Transverse colon (tissue), 4 donors: ENCODE measurements at places on chromosomes 7 and 10.

GRCh38 chr7:20267482-20267881 lies 50.3 kb upstream of the MACC1 start:
- DNase-seq, result no peak

DNA sequence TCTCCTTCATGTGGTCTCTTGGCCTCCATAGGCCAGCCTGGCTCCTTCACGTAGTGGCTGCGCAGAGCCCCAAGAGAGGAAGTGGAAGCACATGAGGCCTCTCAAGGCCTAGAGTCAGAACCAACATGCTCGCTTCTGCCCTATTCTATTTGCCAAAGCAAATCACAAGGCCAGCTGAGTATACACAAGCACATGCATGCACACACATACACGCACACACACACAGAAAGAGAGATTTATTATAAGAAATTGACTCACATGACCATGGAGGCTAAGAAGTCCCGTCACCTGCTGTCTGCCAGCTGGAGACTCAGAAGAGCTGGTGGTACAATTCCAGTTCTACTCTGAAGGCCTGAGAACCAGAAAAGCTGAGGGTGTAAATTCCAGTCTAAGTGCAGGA lies 64.3 kb upstream of the NRP1 start:
- DNase-seq, result no peak

GRCh38 chr10:8568401-8568800 lies 513.9 kb downstream of the GATA3 start:
- no peak for DNase-seq

DNA sequence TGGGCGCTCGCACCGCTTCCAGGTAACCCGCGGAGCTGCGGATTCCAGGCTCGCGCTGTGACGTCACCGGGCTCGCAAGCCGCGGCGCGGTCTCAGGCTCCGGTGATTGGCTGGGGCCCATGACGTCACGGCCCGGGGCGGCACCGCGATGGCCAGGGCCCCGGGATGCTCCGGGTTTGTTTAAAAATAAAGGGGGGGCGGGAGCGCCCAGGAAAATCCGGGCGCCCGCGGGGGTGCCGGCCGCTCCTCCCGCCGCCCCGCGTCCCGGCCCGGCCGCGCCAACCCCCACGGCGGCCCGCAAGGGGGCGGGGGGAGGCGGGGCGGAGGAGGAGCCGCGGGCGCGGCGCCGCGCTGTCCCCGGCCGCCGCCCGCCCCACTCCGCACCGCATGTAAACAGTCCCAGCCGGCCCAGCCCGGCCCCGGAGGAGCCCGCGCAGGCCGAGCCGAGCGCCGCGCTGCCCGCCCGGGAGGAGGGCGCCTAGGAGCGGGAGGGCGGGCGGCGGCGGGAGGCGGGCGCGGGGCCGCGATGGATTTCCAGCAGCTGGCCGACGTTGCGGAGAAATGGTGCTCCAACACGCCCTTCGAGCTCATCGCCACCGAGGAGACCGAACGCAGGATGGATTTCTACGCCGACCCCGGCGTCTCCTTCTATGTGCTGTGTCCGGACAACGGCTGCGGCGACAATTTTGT lies at the start of gene MTURN:
Gene MTURN, plus strand, starts transcription at position 376 of the 690 bp plus-strand sequence. Its CDS starts 151 bp downstream, at position 527.
- DNase-seq, result peak; percentile 92

DNA sequence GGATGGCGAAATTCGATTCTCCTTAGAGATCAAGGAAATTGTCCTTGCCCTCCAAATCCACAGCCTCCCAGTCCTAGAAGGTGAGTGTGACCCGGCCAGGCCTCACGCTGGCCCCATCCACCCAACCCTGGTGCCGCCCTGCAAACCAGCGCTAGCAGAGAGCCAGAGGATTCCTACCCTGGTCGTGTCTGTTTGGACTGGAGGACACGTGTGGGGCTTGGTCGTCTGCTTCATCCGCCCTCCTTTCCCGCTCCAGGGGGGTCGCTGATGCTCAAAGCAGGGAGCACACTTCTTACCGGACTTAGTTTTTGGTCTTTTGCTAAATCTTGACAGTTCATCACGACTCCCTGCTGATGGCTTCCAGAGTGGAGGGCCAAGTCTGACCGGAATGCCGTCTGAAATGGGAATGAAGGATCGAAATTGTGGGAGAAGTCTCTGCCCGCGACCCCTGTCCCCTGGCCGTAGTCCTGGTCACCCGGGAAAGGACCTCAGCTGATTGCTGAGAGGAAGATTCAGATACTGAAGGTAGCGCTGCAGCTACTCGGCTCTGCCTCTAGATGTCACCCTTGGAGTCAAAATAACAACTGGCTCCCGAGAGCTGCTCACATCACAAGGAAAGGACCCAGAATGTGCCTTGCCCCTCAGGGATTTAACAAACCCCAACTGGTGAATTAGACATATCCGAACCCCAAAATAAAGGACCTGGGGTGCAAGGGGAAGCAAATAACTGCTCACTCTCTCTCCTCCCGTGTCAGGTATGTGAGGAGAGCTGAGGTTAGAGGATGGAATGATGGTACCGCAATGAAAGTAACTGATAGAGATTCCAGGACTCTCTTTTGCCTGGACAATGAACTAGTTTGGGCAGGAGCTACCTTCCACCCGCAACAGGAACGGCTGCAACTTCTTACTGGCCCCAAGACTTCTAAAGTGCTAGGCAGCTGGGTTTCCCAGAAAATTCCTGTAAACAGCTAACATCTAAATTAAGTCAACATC lies 23.5 kb upstream of the ORC5 start:
- peak; percentile 30 for DNase-seq

DNA sequence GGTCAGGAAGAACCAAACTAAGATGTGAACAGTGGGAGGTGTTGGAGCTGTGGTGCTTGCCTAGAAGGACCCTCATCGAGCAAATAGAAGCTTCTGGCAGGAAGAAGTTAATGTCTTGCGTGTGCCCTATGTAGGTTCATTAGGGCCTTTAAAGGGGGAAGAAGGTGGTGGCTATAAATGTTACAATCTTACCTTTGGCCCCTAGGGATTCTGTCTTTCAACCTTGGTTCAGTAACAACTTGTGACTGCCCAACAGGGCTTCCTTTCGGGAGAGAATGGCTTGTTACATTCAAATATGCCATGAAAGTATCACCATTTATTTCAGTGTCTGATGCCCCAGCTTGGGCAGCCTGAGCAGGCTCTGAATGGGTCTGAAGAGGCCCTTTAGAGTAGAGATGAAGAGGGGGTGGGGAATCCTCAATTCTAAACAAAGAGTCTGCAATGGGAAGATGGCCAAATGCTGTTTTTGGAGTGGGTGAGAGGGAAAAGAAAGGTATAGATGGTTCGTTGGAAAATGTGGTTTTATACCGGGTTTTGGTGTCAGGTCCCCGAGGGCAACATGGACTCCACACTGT lies 108.0 kb downstream of the TCF7L2 start:
- no peak for DNase-seq

DNA sequence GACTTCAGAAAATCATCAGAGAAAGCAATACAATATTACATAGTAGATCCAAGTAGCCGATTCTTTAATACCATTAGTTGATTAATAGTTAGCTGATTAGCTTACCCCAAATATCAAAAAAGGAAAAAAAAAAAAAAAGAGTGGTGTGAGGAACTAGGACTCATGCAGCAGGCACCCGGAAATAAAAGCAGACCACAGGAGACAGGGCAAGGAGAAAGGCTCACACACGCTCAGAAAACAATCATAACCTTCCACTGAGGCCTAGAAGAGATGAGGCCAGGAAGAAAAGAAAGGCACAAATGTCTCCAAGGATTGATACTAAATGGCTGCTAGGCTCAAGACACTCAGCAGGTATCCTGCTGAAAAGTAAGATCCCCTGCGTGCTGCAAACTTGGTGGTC lies 25.9 kb downstream of the TRDMT1 start:
- no peak for DNase-seq

GRCh38 chr10:84360637-84361365 lies 32.4 kb downstream of the CCSER2 start:
- no peak for DNase-seq

DNA sequence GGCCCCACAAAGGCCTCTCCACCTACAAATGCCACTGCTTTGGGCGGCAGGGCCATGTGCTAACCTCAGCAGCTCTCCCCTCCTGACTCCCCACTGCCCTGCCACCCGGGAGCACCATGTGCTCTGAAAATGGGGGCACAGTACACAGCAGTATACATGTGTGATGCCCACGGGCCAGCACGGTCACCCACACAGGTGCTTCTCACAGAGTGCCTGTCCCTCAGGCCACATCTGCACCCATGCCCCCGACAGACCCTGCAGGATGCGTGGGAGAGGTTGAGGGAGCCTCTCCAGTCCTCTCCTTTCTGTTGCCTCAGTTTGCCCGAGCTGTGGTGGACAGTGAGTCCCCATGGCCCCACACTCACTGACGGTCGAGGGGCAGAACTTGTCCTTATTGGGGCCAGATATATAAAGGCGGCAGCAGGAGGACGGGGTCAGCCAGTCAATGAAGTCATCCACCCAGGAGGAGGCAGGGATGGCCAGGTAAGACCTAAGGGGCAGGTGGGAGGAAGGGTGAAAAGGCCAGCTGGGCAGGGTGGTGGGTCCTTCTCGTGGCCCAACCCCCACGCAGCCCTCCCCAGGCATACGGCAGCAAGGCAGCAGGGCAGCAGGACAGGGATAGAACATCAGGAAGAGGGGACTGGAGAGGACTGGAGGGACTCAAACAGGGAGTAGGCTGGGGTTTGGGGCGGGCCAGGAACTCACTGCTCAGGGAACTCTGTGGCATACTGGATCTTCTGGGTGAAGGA lies 19.6 kb downstream of the NPC1L1 start:
- DNase-seq, result no peak

DNA sequence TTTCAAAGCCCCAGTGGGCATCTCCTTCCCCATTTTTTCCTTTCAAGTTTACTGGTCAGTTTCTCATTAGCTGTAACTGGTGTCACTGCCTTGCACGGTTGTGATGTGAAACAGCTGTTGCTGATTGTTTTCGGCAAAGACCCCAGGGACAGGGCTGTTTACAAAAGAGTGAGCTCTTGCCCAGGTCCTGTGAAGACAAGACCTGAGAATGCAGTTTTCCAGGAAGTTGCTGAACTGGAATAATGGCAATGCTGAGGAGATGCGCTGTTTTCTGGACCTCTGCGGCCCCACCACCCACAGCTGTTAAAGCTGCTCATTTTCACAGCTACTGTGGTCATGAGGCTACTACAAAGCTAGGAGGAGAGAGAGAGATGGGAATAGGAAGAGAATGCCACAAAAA lies 116.6 kb upstream of the RSU1 start:
- DNase-seq, result no peak

GRCh38 chr10:58993480-58994221 lies 182.8 kb upstream of the PHYHIPL start:
- no peak for DNase-seq

- no peak for DNase-seq
These were observed 99.8 kb downstream of the NKX6-2 start for GRCh38 chr10:132685921-132686680.

GRCh38 chr7:30285067-30285535 lies 704 bp downstream of the ZNRF2 start:
- peak; percentile 33 for DNase-seq

DNA sequence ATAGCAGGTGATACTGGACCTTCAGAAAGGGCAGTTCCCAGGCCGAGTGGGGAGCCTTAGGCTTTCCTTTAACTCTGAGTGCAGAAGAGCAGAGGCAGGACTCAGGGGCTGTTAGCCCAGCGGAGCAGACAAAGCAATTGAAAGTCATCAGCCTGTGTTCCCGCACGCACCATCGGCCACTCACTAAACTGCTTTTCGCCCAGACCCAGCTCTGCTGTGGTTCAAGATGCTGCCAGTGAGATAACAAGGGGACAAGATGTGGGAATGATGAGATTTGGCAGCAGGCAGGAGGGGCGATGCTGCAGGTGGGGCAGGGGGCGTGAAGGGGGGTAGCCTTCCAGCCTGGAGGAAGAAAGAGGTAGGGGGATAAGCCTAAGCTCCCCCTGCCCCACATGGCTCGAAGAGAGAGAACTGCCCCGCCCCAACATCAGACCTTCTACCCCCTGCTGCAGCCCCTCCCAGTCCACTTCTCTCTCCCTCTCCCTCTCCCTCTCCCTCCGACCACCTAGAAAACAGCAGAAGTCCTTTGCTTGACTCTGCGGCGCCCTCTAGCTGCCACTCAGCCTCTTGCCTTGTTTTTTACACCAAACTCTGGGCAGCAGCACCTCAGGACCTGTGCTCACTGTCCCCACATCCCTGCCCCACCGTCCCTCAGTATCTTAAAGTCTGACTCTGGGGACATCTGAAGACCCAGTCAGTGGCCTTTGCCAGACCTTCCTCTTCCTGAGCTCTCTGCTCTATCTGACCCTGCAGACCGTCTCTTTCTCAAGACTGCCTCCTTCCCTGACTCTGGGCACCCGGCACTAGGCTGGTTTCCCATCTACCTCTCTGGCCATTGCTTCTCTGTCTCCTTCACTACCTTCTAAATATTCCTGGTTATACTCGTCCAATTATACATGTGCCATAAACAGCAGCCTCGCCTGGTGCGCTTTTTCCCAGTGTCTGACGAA lies 110.5 kb downstream of the C10orf105 start:
- peak; percentile 83 for DNase-seq
